ENCODE measurements at places on chromosomes 2 and 18. TPM values are rescaled to one million over a fixed set of nuclear protein-coding genes. Genes with fewer than 3 reads are reported as not detected.

The DLGAP1 gene
- 0.28 TPM for total RNA-seq

The PAX8 gene
- total RNA-seq: 6.1 TPM

The ST8SIA3 gene
- total RNA-seq: not detected

The SERPINB12 gene
- total RNA-seq: 0.60 TPM

The HNRNPLL gene
- 14.2 TPM for total RNA-seq

The BCL2 gene
- total RNA-seq: 2.3 TPM

The UPP2 gene
- total RNA-seq: not detected

The NFE2L2 gene
- 179 TPM for total RNA-seq

The FHOD3 gene
- 3.0 TPM for total RNA-seq

The INPP5D gene
- total RNA-seq: 6.2 TPM

The SOWAHC gene
- total RNA-seq: 46.2 TPM

The CHRND gene
- not detected for total RNA-seq

The SPAST gene
- total RNA-seq: 12.0 TPM

The LYPD6 gene
- total RNA-seq: 0.96 TPM

The FMNL2 gene
- total RNA-seq: 12.4 TPM

The LHCGR gene
- total RNA-seq: not detected

The ANKRD30BL gene
- total RNA-seq: not detected

The TEX44 gene
- not detected for total RNA-seq

The CTAGE1 gene
- not detected for total RNA-seq

The CWC22 gene
- 11.1 TPM for total RNA-seq

The RAB27B gene
- 35.3 TPM for total RNA-seq

The GALNT13 gene
- 0.04 TPM for total RNA-seq

The GULP1 gene
- total RNA-seq: 10.2 TPM

The EXOC6B gene
- total RNA-seq: 31.6 TPM

The IL1A gene
- total RNA-seq: 9.4 TPM

The SPP2 gene
- total RNA-seq: not detected

The OTOS gene
- not detected for total RNA-seq

The GALNT14 gene
- 26.7 TPM for total RNA-seq

The ITGA4 gene
- total RNA-seq: 1.3 TPM

The MYL1 gene
- total RNA-seq: 0.44 TPM

Measured in esophagus mucosa (tissue), 1 donor.